ENCODE measurements at places on chromosomes 6 and 20.

GRCh38 chr20:35503841-35504561 is 25.5 kb downstream of the C20orf173 start:
- no peak for DNase-seq

GRCh38 chr20:33827634-33828325 is 16.6 kb downstream of the CHMP4B start:
- DNase-seq: no peak

GRCh38 chr20:47720636-47721427 is 64.4 kb downstream of the SULF2 start:
- no peak for DNase-seq

- DNase-seq: no peak
These were observed 686.9 kb upstream of the CITED2 start for GRCh38 chr6:140061110-140062042.

DNA sequence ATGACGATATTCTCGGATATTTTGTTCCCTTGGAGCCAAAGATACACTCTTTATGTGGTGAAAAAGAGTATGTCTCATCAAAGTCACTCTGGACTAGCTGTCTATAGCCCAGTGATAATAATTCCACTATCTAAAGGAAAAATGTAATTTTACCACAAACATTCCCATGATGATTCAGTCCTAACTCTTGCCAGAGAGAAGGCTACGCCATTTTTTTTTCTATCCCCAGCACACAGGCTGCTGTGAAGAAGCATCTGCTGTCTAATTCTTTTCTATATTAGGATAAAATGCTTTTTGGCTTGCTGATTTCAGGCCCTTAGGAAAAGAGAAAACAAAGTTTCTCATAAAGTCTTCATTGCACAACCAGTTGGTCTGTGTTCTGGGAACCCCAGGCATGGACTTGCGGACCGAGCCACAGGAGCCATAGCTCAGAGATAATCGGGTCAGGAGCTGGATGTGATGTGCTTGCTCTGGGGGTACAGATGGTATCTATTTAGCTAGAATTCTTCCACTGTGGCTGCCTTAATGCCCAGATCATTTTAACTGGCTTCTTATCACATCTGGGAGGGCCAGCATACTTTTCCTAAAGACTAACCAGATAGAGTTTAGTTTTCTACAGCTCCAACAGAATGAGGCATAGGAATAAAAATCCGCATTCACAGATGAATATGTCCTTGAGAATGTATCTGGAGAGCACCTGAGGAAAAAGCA is 683.7 kb upstream of the ID4 start:
- DNase-seq: no peak

DNA sequence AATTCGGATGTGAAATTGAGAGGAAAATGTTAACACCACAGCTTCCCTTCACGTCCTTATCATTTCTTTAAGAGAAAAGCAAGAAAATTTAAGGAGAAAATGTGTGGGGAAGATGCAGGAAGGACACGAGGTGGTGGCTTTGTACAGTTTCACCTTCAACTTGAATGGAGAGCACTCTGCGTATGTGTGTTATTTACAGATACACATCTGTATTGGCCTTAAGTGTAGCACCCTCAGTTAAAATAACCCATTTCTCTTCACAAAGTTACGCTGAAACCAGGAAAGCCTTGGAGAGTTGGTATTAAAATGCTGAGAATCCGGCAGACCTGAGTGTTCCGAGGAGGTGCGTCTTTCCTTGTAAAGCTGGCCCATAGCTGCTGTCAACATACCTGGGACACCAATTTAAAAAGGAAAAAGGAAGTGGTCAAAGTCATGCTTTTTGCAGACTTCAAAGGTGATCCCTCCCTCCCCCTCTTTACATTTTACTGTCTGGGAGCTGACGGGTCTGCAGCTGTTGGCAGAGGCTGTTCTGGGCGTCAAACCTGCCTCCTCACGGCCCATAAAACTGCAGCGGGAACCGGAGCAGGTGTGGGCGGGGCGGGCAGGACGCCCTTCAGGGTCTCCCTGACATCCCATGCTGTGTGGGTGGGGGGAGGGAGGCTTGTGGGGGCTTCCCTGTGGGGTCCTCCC is 61.3 kb upstream of the TBXT start:
- no peak for DNase-seq

GRCh38 chr20:2089447-2089846 is 12.2 kb upstream of the STK35 start:
- no peak for DNase-seq

GRCh38 chr6:143528164-143528811 is 16.8 kb upstream of the FUCA2 start:
- no peak for DNase-seq

DNA sequence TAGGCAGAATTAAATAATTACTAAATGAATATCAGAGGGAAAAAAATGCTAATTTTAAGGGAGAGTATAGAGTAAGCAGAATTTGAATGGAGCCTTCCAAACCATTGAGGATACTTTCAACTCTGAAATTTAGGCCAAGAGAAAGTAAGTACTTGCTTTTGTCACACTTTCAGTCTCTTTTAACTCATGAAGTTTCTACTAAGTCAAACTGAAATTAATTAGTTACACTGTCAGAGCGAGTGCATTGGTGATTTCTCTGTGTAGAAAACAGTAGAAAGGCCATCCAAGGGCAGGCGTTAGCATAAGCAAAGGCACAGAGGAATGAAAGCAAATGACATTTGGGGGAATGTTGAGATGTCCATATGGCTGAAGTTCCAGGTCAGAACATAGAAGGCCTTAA is 92.9 kb downstream of the PLEKHG1 start:
- DNase-seq: no peak

GRCh38 chr6:113819169-113819830 is 37.8 kb upstream of the MARCKS start:
- no peak for DNase-seq

DNA sequence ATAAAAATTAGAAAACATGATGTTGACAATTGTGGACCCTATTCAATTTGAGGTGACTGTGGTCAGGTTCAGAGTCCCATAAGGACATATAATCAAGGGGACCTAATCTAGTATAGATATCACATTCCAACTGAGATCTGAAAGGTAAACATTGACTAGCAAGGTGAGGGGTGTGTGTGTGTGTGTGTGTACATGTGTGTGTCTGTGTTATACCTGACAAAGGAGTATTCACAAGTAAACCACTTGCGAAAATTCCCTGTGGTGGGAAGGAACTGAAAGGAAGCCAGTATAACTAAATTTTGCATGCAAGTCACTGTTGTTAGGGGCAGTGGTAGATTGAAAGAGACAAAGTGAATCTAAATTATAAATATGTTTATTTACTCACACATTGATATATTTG is 723.7 kb downstream of the COL12A1 start:
- no peak for DNase-seq

- DNase-seq: no peak
These were observed 12.3 kb downstream of the CYP21A2 start for GRCh38 chr6:32050562-32050961.

- no peak for DNase-seq
These were observed 117.6 kb downstream of the TFAP2B start for GRCh38 chr6:50936277-50936681.

- DNase-seq: no peak
These were observed 154.2 kb upstream of the QKI start for GRCh38 chr6:163260111-163260895.

- DNase-seq: no peak
These were observed 2.9 kb downstream of the MAP7 start for GRCh38 chr6:136547336-136547735.

DNA sequence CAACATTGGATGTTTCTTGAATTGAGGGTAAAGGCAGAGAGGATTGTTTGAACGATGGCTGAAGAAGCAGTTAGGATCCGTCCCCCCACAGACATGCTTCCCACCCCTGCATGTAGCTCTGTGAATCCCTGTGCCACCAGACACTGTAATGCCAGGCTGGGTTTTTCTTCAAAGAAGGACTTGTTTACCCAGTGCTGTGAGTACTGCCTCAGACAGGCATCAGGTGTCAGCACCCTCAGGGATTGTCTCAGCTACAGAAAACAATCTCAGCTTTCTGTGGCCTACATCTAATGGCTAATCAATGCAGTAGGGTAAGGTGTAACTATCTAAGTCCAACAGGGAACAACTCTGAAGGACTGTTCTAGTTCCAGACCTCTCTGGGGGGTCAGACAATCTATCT is 853.0 kb upstream of the EPHA7 start:
- no peak for DNase-seq

- DNase-seq: no peak
These were observed 42.4 kb downstream of the SSR1 start for GRCh38 chr6:7270320-7271204.

GRCh38 chr6:42279966-42280629 is 62.4 kb upstream of the MRPS10 start:
- DNase-seq: no peak

- DNase-seq: peak; percentile 53
These were observed 30.4 kb downstream of the KCNQ2 start for GRCh38 chr20:63442100-63442493.

- no peak for DNase-seq
These were observed 65.6 kb downstream of the SCAND1 start for GRCh38 chr20:35888657-35889056.

DNA sequence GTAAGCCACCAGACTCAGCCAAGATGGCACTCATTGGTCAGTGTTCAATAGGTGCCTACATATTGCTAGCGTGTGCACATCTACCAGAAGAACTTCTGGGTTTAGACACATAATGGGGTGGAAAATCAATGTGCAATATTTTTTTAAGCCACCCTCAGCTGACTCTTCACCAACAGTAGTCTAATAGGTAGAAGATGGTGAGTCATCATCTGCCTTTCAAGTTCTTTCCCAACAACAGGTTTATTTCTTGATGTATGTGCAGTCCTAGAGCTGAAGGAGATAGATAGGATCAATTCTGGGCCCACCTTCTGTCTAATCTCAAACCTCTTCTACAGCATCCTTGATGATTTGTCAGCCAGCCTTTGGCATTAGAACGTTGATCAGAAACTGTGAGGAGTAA is 41.3 kb downstream of the IRAK1BP1 start:
- no peak for DNase-seq

DNA sequence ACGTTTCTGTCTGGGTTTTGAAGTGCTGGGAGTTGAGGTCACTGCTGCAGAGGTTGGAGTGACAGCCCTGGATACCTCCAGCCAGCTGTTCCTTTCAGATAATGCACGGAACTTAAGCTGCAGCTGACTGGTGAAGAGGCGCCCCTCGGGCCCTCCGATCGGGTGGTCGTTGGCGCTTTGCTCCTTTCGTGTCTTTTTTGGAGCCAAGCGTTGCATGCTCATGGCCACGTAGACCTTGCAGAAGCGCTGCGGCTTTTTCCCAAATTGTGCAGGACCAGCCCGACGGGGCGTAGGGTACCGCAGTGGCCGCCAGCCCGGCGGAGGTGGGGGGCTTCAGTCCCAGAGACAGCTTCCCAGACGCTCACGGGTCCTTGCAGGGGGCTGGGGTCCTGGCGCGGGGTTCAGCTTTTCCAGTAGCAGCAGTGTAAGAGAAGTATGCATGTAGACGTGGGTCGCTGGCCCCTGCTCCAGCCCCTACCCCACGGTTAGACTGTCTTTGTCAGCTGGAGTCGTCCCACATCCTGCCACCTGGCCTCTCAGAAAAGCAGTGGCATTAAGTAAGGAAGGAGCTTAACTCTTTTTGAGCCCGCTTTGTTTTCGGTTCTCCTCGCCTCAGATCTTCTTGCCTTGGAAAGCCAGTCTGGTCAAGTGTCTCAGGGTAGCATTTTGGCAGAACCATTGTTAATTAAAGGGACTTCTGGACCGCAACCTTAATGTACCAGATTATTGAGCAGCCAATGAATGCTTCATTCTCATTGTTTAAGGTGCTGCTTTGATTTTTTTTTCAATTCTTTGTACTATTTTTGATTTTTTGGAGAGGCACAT is 838 bp downstream of the TNFAIP3 start:
- DNase-seq: no peak

GRCh38 chr20:8749101-8749500 is 319.8 kb upstream of the PLCB4 start:
- DNase-seq: no peak

- no peak for DNase-seq
These were observed 31.1 kb downstream of the PLG start for GRCh38 chr6:160733050-160733646.

DNA sequence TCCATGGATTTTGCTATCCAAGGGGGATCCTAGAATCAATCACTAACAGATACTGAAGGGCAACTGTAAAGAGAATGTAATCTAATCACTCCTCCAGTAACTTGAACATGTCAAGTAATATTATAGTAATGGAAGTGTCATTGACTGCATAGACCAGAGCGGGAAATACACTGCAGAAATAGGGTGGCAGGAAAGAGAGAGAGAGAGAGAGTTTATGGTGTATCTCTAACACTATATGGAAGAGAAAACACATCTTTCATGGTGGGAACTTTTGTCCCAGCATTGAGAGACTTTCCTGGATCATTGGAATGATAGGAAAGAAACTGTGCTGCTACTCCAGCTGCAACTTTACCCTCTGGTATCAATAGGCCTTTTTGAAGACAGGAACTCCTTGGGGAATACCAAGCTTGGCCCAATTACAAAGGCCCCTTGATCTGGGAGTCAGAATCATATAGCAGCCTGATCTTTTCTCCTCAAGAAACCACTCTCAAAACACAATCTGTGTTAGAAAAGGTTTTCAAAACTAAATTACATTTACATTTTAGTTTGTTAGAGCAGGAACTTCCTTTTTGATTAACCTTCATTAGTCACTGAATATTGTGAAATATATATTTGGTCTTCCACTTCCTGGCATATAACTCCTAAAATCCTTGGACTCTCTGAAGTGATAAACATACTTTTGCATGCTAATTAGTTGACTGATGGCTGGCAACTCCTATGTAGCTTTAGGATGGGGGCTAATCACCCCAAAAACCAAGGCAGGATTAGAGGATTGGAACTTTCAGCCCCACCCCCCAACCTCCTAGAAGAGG is 29.5 kb upstream of the RNGTT start:
- no peak for DNase-seq

GRCh38 chr6:99573980-99574617 is 5.6 kb upstream of the CCNC start:
- no peak for DNase-seq

DNA sequence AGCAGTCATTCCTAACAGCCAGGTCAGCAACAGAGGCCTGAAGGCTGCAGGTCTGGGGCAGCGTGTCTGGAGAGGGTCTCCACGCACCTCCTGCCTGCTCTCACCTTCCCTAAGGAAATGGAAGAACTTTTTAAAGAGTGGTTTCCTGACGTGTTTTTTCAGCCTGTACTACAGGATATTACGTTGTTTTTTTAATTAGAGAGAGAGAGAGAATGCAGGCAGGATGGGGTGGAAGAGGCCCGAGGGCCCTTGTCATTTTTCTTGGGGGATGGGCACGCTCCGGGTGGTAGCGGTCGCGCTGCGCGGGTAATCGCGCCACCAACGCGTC is 2.1 kb downstream of the DLL1 start:
- no peak for DNase-seq

DNA sequence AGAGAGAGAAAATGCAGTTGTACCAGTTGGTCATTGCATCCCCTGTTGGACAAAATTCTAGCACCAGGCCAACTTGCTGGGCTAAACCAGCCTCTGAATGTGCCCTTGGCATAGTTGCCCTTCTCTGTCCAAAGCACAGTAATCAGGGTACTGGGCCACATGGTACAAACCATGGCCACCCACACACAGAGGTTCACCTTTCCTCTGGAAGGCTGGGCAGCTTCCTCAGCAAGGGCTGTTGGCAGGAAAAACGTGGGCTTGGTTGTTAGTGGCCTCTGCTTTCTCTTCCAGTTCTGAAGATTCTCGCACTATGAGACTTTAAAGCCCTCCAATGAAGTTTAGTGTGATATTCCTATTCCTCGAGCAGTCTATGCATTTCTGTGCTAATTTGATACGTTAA is 706 bp downstream of the DDO start:
- DNase-seq: no peak

GRCh38 chr6:76770281-76770680 is 693.0 kb downstream of the HTR1B start:
- no peak for DNase-seq

All from stimulated activated CD4-positive, alpha-beta T cell treated with anti-CD3 and anti-CD28 coated beads, Interleukin-12 subunit alpha, Interleukin-12 subunit beta, amount 100 ng/mL, for 48 hours (primary cell).